ENCODE measurements at places on chromosomes 5 and 9.
A peak's percentile ranks its signal among the peaks of the same experiment; 100 is the strongest.

- no peak for DNase-seq
Observed at GRCh38 chr9:107681988-107682387, 192.4 kb upstream of the KLF4 start.

GRCh38 chr9:38057416-38058195, 11.4 kb downstream of the SHB start:
- no peak for DNase-seq

- no peak for DNase-seq
Observed at GRCh38 chr5:10198021-10198420, 51.7 kb downstream of the ATPSCKMT start.

DNA sequence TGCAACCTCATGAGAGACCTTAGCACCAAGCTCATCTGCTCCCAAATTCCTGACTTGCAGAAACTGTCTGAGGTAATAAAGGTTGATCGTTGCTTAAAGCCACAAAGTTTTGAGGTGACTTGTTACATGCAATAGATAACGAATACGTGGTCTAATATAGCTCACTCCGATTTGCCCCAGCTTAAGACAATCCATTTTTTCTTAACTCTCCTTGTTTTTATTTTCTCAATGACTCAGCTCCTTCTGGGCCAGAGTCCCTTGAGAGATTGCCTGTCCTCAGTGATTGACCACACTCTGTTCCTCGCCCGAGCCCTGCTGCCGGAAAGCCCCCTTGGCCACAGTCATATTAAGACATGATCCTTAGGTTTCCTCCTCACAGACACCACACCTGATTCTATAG, 63.7 kb upstream of the FANCC start:
- DNase-seq, result peak; percentile 56

DNA sequence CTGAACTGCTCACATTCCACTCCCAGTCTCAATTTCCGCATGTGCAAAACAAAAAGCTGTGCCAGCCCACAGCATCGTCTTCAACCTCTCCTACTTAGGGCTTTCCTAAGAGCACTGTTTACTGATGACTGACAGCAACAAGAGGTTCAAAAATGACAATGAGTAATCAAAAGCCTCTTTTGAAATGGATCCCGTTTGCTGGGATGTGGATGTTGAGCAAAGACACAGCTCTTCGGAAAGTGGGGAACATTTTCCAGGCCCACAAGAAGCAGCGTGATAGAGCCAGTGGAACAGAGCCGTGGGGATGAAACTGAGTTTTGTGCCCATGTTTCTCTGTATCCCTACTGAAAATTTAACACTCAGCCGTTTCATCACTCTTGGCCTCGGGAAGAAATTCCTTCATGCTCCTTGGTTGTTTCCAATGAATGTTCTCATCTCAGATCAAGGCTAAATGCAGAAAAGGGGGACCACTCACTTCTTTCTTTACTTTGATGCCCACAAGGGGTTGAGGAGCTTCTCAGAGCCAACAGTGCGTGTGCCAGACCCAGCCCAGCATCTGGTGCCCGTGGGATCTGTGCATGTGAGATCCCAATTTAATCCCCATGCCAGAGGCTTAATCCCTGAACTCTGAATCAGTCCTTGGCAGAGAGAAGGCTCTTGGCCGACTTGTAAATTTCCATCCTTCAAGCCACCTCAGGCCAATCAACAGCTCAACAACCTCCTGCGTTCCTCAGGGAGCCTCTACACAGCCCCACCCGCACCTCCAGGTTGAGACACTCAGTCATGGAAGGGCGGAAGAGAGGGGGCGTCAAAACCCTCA, 230.2 kb upstream of the DAPK1 start:
- DNase-seq, result no peak

GRCh38 chr5:148179234-148179824, 11.0 kb downstream of the SPINK14 start:
- peak; percentile 67 for DNase-seq

GRCh38 chr5:132260714-132261551, 3.4 kb downstream of the PDLIM4 start:
- peak; percentile 96 for DNase-seq

GRCh38 chr5:172802112-172802511, 31.1 kb upstream of the DUSP1 start:
- no peak for DNase-seq

GRCh38 chr9:84554069-84554664, 115.4 kb upstream of the NTRK2 start:
- DNase-seq, result no peak

DNA sequence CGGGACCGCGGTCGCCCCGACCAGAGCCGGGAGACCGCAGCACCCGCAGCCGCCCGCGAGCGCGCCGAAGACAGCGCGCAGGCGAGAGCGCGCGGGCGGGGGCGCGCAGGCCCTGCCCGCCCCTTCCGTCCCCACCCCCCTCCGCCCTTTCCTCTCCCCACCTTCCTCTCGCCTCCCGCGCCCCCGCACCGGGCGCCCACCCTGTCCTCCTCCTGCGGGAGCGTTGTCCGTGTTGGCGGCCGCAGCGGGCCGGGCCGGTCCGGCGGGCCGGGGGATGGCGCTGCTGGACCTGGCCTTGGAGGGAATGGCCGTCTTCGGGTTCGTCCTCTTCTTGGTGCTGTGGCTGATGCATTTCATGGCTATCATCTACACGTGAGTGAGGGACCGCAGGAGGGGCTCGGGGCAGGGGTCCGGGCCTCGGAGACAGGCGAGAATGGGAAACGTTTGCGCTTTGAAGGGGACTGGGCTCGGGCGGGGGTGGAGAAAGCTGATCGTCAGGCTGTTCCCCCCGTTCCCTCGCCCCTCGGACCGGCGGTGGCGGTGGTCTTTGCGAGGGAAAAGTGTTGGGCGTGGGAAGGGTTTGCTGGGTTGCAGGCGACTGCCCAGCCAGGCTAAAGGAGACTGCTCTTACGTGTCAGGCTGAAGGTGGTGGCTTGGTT, 457 bp downstream of the UGCG start:
- no peak for DNase-seq

DNA sequence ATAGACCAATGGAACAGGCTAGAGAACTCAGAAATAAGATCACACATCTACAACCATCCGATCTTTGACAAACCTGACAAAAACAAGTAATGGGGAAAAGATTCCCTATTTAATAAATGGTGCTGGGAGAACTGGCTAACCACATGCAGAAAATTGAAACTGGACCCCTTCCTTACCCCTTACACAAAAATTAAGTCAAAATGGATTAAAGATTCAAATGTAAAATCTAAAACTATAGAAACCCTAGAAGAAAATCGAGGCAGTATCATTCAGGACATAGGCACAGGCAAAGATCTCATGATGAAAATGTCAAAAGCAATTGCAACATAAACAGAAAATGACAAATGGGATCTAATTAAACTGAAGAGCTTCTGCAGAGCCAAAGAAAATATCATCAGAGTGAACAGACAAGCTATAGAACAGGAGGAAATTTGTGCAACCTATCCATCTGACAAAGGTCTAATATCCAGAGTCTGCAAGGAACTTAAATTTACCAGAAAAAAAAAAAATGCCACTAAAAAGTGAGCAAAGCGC, 43.8 kb downstream of the MRPS27 start:
- DNase-seq, result no peak

GRCh38 chr5:91390268-91390667, 7.2 kb upstream of the ARRDC3 start:
- no peak for DNase-seq

GRCh38 chr9:134459164-134459563, 132.9 kb downstream of the RXRA start:
- no peak for DNase-seq

GRCh38 chr5:91373600-91373999, 9.5 kb downstream of the ARRDC3 start:
- no peak for DNase-seq

GRCh38 chr5:146945617-146946084, 67.1 kb upstream of the PPP2R2B start:
- no peak for DNase-seq

DNA sequence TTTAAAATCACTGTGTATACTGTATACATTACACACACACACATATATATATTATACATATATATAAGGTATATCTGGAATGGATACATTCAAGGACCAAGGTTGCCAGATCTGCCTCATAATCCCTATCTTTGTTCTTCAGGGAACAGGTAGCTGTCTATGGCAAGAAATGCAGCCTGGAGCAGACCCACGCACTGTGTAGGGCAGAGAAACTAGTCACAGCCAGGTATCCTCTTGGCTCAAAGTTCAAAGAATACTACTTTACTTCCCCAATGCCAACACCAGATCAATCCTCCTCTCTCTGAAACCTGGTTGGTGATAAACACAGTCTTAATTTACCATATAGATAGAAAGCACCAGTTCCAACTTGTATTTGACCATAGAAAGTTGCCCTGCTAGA, 313.6 kb downstream of the PRELID2 start:
- no peak for DNase-seq

DNA sequence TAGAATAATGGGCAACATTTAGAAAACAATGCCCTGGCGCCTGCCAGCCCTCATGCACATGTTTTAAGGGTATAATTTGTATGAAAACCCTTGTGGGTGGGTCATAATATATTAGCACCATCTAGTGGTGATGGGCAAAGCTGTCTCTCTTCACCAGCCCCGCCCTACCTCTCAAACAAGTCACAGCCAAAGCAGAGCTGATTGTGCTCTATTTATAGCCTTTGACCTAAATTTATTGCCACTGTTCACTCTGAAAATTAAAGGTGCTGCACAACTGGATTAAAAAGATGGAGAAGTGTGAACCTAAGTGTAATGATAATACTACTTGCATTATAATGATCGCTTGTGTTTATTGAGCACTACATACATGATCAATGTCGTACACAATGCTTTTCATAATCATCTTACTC, 131.9 kb upstream of the ANKH start:
- DNase-seq, result peak; percentile 76

DNA sequence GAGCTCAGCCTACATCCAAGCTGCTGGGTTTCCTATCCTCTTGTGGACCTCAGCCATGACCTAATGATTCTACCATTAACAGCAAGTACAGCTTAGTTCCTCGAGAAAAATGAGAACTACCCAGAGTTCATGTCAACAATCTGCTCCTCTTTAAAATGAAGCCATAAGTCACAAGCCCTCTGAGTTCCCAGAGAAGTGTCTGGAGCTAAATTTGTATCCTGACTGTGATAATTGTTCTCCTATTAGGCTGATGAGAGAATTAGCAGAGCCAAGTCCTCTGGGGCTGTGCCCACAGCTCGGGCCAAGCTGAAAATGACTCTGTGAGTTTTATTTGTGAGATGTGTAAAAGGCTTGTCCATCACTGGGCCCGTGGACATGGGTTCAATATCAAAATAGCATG, 145.1 kb upstream of the SMIM23 start:
- no peak for DNase-seq

DNA sequence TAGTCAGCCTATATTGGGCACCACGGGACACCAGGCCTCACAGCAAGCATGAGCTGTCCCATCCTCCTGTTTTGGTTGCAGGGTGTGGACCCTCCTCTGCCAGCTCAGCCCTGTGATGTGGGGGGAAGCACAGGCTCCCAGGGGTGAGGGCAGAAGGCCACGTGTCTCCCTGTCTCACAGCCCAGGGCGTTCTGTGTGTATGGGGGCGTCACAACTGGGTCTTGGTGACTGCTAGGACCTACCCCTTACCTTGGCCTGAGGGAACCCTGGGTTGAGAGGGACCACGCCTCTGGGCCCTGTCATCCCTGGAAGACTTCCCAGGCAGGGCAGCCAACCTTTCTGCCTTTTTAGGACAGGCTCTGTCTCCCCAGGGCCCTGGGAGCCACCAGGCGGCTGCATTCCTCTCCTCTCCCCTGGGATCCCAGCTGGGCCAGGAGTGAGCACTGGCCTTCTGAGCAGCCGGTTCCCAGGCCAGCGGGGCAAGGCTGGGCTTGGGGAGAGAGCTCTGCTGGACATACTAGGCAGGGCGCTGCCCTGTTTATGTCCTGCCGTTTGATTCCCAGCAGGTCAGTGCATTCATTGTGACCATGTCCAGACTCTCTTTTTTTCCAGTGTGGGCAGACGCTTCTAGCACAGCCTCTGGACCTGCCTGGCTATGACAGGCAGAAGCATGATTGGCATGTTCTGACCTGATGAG, 97.4 kb downstream of the DAB2IP start:
- DNase-seq, result no peak

GRCh38 chr5:171571663-171572062, 152.2 kb downstream of the FGF18 start:
- peak; percentile 78 for DNase-seq

DNA sequence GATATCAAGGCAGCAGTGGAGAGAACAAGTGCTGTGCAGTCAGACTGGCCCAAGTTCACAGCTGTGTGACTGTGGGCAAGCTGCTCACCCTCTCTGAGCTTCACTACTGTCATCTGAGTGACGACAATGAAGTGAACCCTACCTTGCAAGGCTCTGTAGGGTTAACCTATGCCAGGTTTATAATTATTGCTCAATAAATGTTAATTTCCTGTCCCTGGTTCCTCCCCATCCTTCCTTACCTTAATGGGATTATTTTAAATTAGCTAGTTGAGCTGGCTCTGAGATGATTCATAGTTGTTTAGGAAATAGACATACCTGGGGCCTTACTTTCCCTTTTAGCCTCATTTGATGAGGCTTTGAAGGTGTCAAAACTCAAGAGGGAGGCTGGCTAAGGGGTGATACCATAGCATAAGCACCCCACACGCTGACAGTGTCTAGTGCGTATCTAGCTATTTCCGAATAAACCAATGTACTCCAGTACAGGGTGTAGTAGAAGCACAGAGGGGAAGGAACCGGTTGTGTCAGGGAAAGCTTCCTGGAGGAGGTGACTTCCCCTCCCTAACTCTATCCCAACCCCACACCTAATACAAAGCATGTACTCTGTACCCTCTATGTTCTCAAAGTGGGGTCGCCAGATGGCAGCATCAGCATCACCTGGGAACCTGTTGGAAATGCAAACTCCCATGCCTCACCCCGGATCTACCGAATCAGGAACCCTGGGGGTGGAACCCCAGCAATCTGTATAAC, 63.3 kb upstream of the SLC25A51 start:
- peak; percentile 42 for DNase-seq

- peak; percentile 64 for DNase-seq
Observed at GRCh38 chr5:8908055-8908683, 637.7 kb downstream of the SEMA5A start.

GRCh38 chr5:180816608-180817534, 14.3 kb upstream of the MGAT1 start:
- no peak for DNase-seq

- no peak for DNase-seq
Observed at GRCh38 chr5:76082772-76083554, at the start of gene SV2C. Gene SV2C (plus strand): TSS chr5:76083383. CDS start chr5:76131751, 48,368 bp downstream.

DNA sequence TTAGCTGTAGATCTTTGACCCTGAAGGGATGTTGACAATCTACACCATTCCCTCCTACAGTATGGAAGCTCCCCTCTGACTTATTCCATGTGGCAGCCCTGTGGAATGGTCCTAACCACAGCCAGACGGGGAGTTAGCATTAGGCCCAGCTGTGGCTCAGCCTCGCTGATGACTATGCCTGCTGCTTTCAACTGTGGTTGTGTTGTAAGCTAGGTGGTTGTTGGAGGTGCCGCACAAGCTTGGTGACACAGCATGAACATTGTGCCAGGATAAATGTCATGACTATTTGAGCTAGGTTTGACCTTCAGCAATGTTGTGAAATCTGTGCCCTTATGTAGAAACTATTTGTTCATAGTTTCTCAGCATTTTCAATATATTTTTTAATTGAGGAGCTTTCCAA, 40.6 kb downstream of the SGCD start:
- no peak for DNase-seq

All from ELR (cell line).